ENCODE measurements at places on chromosomes 3 and 15.

- no peak for DNase-seq
Observed at GRCh38 chr3:40055361-40055760, 246.0 kb downstream of the MYRIP start.

GRCh38 chr3:24062916-24063315, 117.8 kb downstream of the NR1D2 start:
- DNase-seq, result no peak

DNA sequence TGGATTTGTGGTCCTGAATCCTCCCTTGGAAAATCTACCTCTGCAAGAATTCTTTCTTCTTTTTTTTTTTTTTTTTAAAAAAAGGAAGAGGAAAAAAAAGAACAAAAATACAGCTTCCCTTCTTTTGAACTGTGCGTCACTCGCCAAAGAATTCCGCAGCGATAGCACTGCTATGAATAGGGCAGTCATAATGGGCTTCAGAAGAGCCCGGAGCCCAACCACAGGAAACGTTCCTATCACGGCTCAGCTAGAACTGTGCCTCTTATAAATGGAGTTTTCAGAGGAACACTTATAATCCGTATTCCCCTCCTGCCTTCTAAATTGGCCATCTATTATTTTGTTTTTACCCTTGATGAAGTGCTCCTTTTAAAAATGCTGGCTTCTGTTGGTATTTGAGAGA, 227.7 kb downstream of the ADAMTS17 start:
- peak; percentile 13 for DNase-seq

- no peak for DNase-seq
Observed at GRCh38 chr3:190108804-190109203, 11.9 kb downstream of the P3H2 start.

GRCh38 chr3:127438371-127438770, 150.5 kb upstream of the PRR20G start:
- DNase-seq, result no peak

DNA sequence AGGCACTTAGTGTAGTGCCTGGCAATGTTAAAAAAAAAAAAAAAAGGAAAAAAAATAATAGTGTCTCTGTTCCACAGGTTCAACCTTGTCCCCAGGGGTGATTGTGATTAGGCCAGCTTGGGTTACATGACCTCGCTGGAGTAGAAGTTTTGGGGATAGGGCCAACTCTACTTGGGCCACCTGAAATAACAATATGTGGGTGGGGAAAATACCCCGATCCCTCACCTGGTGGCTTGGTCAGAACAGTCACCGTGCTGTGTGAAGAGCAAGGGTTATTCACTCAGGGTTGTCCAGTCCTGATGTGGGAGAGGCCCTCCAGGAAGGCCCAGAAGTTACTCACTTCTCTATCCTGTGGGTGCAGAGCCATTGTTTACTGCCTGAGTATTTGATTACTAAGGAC, 19.5 kb downstream of the XYLB start:
- DNase-seq, result no peak

GRCh38 chr3:37540786-37541185, 320.9 kb upstream of the CTDSPL start:
- no peak for DNase-seq

GRCh38 chr15:65414841-65415621, 7.7 kb downstream of the IGDCC4 start:
- peak; percentile 23 for DNase-seq

DNA sequence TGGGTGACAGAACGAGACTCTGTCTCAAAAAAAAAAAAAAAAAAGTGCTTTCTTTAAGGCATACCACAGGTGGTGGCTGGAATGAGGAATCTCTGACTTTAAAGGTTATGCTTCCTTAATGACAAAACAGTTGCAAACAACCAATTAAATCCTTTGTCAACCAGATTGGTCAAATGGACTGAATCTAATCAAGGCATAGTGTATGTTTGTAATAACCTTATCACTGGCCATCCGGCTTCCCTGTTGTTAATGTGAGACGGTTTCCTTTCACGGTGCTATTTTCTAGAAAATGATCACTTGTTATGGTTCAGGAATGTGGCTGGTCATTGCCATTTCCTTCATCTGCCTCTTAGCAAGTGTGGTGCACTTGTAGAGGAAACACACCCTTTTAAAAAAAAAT, 75.9 kb downstream of the FLNB start:
- DNase-seq, result no peak

- no peak for DNase-seq
Observed at GRCh38 chr3:173913974-173914421, 516.5 kb downstream of the NLGN1 start.

GRCh38 chr3:106446271-106446670, 577.5 kb upstream of the CBLB start:
- DNase-seq, result no peak

DNA sequence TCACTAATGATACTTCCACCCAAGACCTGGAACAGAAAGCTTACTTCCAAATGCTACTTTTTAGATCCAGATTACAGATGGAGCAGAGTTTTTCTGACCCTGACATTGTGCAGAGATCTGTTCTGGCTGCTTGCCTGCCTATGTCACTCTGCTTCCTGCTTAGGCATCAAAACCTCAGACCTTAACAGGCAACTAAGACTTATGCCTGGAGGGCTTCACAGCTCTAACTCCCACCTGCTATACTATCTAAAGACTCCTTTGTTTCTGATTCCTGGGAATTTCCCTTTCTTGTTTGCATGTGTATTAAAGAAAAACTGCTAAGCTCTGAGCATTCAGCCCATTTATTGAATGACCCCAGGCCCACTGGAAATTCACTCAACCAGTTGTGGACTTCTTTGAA, 157.4 kb upstream of the NPHP3 start:
- no peak for DNase-seq

DNA sequence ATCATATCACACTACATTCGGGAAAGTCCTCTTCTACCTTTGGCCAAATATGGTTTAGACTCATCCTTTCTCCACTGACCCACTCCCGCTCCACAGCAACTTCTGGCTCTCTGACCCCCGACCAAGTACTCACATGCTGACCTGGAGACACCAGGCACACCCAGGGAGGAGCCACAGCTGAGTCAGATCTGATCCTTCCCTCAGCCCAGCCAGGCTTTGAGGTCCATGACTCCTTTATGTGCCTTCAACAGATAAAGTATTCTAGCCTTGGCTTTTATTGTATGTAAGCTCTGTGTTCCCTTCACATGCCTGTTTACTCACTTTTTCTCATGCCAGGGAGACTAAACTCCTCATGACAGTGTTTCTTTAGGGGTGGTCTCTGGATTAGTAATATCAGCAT, 166.9 kb upstream of the UMPS start:
- DNase-seq, result no peak

GRCh38 chr15:56698270-56698669, 35.0 kb downstream of the ZNF280D start:
- DNase-seq, result no peak

GRCh38 chr3:76976996-76977395, 62.9 kb upstream of the ROBO2 start:
- DNase-seq, result no peak

- peak; percentile 52 for DNase-seq
Observed at GRCh38 chr3:24493746-24494617, 668 bp downstream of the THRB start.

DNA sequence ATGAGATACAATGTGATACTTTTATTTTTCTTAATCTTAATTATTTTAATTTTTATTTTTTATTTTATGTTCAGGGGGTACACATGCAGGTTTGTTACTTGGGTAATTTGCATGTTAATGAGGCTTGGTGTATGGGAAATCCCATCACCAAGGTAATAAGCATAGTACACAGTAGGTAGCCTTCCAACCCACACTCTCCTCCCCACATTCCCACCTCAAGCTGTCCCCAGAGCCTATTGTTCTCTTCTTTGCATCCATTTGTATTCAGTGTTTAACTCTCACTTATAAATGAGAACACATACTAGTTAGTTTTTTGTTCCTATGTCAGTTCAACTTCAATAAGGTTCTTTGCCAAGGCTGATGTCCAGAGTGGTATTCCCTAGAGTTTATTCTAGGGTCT, 1375.4 kb downstream of the NSUN3 start:
- no peak for DNase-seq

DNA sequence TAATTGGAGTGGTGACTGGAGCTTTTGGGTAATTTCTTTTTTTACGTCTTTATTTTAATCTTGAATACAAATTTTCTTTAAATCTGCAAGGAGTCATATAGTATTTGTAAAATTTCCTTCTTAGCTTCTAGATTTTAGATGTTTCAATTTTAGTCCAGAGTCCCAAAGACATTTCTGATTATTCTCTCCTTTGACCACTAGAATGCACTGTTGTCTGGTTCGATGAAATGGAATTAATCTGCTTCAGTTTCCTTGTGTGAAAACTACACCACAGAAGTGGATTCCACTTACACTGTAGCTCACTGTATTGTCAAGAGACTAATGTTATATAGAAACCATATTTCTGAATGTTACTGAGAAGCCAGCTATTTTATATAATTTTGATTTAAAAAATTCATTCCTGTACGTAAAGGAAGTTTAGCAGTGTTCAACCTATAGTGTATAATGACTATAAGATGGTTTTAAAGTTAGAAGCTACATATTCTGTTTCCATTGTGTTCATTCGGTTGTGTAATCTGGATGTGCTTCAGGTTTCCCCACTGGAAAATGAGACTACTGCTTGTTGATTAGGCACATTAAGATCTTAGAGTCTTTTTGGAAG, 6.1 kb downstream of the GRAMD1C start:
- no peak for DNase-seq

DNA sequence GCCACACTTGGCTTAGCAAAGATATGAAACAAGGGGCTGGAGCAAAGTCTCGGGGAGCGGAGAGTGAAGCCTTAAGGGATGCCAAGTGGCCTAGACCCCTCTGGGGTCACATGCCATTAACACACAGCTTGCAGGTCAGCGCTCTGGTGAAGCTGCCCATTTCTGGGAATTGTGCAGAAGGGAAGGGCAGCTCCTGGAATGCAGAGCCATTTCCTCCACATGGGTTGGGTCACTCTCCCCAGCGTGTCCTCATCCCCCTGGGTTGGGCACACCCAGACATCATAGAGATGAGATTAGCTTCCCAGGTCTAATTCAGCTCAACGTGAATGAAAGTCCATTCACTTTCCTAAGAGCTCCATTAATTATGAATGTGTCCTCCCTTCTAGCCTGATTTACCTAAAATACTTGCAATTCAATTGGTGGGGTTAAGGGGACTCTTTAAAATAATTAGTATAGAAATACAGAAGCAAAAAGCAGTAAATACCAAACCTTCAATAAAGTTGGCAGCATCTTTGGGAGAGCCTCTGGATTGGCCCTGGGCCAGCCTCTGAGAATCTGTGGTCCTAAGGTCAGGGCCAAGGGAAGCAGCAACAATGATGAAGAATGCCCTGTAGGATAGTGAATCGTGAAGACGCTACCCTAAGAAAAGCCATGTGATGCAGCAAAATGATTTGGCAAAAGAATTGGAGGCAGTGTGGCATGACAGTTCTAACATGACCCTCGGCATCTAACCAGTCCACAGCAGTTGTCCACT, 17.8 kb downstream of the MRAS start:
- no peak for DNase-seq

DNA sequence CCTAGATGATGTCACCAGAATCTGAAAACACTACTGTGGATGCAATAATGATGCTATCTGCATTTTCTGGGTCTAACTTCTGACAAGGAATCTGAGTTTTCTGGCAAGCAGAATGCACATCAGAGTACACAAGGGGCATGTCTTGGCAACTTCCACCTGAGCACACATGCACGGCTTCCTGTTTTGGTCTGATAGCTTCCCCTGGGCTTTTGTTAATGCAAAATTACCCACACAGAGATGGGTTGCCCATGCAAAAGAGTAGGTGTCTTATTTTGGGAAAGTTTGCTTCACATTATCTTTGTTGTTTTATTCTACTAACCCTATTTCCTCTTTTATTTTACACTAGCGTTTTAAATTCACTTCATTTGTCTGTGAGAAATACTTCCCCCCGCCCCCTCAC, 74.2 kb upstream of the SATB1 start:
- no peak for DNase-seq

DNA sequence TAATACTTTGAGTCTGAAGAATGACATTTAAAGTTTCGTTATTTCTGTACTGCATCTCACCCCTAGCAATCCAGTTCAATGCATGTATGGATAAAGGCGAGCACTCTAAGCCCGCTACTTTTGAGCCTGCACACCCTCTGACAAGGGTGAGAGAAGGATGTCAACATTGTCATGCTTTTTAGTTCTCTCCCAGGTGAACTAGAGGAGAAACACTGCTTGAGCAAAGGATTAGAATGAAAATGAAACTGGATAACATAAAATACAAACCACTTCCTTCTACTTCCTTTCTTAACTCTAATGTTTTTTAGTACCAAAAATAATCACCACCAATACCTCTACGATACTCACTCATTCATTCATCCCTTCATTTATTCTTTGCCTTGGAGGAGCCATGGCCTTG, 588.7 kb upstream of the NR2F2 start:
- no peak for DNase-seq

Data from nucleus accumbens (tissue), 56 donors.